Vagina (tissue), 2 donors: ENCODE measurements at places on chromosomes 6 and 20. TPM values are rescaled to one million over a fixed set of nuclear protein-coding genes. Genes with fewer than 3 reads are reported as not detected.

The CTCFL gene
- not detected for total RNA-seq

The HTR1E gene
- not detected for total RNA-seq

The GMPR gene
- 2.0 TPM for total RNA-seq

DNA sequence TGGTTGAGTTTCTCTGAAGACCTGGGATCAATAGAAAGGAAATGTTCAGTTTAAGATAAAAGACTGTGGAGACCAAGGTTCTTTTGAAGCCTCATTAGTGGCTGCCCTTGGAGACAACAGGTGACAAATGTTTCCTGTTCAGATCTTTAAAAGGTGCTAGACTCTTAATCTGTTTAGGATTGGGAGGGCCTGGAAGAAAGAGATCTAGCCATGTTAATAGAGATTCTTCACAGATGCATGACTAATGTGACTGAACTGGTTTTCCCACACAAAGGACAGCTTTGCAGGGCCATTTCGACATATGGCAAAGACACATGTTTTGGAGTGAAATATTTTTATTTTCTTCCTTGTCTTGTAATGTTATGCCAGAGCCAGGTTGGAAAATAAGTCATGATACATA, 82.2 kb downstream of the WDR27 start:
- H3K27ac ChIP-seq, result no peak overlapping the region
- H3K36me3 ChIP-seq, result peaks cover 12% of the 10 kb centered on the region
- no peaks in the 10 kb centered on the region for H3K4me1 ChIP-seq
- no peaks in the 10 kb centered on the region for H3K27me3 ChIP-seq
- no peak for DNase-seq

DNA sequence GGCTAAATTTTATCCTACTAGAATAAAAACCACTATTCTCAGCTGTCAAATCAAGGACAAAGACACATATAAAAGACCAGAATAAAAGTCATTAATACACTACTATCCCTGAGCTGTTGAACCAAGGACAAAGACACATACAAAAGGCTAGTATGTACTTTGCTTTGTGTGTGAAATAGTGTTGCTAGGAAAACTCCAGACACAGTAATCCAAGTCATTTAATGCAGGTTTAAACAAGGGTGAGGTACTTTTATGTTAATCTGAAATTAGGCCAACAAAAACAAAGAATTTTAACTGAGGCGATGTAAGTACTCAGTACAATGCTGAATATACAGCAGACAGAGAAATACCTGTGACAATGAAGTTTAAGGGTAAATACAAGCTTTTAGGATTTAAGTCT, 18.9 kb downstream of the GCLC start:
- no peak overlapping the region for H3K27ac ChIP-seq
- H3K27me3 ChIP-seq, result no peaks in the 10 kb centered on the region
- no peak for DNase-seq
- no peak overlapping the region for H3K4me3 ChIP-seq
- peaks cover 69% of the 10 kb centered on the region for H3K4me1 ChIP-seq
- H3K36me3 ChIP-seq, result no peaks in the 10 kb centered on the region
